ENCODE measurements at places on chromosomes 7 and 10. TPM values are rescaled to one million over a fixed set of nuclear protein-coding genes. Genes with fewer than 3 reads are reported as not detected.

GPR15LG gene
- 0.22 TPM for polyA plus RNA-seq

HYAL4 gene
- 0.07 TPM for polyA plus RNA-seq

TUBAL3 gene
- polyA plus RNA-seq, result 0.59 TPM

KLLN gene
- polyA plus RNA-seq, result 1.6 TPM

NKX2-3 gene
- polyA plus RNA-seq, result not detected

Measured in left renal cortex interstitium (tissue), 4 donors.